ENCODE measurements at places on chromosomes 2 and 18.
A peak's percentile ranks its signal among the peaks of the same experiment; 100 is the strongest.

- peak; percentile 30 for DNase-seq
Measured at GRCh38 chr18:35729991-35730668, 148.6 kb downstream of the GALNT1 start.

DNA sequence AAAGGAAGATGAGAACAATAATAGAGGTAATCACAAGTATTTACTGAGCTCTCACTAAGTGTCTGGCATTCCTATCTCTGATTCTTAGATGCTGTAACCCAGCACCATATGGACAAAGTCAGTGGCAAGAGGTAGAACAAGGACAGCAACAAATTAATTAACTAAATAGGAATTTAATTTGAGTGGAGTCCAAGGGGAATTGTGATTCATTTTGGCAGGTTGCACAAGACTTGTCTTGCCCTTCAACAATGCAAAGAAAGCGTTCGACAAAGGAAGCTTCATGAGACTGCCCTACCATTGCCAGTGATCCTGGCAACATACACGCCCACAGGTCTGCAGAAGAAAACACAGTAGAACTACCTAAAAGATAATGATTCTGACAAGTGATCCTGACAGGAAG is 221.6 kb downstream of the RBM43 start:
- DNase-seq: peak; percentile 23

DNA sequence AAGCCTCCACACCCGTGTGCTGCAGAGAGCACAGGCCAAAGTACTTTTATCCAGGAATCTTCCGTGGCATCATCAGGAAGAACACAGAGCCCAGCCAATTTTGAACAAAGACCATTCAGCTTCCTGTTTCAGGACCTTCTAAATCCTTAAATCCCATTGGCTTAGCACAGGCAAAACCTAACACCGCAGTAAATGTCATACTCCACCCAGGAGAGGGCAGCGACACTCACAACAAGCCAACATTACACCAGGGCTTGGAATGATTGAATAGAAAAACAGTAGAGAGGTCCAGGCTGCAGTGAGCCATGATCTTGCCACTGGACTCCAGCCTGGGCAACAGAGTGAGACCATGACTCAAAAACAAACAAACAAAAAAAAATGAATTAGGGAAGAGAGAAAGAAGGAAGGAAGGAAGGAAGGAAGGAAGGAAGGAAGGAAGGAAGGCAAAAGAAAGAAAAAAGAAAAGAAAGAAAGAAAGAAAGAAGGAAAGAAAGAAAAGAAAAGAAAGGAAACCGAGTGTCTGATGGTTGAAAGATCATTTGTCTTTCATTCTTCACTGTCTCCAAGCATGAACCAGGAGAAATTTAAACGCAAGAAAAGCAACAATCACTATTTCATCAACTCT is 144.6 kb upstream of the SATB2 start:
- DNase-seq: no peak

GRCh38 chr2:176099728-176100546 is at the start of gene HOXD12:
TSS of gene HOXD12 (plus strand) at chr2:176099795. CDS start at chr2:176099802, 7 bp downstream.
- DNase-seq: no peak

DNA sequence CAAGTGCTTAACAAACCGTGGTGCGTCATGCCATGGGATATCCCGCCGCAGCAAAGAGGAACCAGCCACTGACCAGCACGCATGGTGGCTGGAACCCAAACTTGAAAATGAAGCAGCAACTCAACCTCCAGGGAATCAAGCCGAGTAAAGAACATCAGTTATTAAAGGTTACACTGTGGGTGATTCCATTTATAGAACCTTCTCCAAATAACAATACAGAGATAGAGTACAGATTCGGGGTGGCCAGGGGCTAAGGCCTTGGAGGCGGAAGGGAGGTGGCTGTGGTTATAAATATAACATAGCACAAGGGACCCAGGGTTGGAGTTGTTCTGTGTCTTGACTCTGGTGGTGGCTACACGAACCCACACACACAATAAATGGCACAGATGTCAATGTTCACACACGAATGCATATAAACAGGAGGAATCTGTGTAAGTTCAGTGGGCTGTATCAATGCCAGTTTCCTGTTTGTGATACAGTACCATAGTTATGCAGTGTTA is 123.1 kb downstream of the EIPR1 start:
- no peak for DNase-seq

- DNase-seq: no peak
Measured at GRCh38 chr2:48200620-48201293, 294.5 kb upstream of the FBXO11 start.

DNA sequence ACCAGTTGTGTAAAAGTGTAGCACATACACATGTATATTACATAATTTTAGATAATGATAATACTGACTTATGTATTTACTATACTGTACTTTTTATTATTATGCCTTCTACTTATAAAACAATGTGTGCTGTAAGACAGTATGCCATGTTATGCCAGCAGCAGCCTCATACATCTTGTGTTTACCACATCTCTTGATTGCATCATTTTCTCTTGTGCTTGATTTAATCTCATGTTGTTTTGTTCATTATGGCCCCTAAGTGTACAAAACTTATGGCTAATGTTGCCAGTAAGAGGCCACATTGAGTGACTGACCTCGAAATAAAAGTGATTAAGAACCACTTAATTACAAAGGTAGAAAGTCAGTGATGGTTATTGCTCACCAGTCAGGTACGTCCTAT is 128.0 kb upstream of the SP5 start:
- no peak for DNase-seq

- DNase-seq: no peak
Measured at GRCh38 chr18:3306391-3306790, 44.5 kb downstream of the MYL12B start.

DNA sequence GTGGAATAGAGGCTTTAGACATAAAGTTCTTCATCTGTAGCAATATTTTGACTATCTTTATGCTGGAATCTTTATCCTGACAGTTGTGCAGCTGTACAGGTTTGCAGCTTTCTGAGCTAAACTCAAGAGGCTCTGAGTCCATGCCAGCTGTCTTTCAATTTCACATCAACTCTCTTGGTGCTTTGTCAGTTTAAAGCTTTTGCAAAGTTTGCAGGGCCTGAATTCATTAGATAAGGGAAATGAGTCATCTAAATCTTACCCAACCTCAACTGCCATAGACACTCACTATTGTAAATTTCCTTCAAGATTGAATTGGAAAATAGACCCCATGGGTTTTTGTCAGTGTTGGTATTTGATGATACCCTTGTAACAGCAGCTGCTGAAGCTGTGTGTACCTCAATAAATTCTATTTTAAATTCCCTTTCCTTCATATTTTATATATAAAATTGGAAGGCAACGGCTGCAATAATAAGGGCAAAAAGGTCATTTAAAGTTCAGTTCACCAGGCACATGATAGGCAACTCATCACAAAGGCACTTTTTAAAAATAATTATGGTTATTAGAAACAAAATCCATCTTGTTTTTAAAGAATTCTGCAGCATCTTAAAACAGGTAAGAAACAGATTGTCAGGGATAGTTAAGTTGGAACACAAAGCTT is 169.9 kb upstream of the SLC39A10 start:
- DNase-seq: peak; percentile 79

DNA sequence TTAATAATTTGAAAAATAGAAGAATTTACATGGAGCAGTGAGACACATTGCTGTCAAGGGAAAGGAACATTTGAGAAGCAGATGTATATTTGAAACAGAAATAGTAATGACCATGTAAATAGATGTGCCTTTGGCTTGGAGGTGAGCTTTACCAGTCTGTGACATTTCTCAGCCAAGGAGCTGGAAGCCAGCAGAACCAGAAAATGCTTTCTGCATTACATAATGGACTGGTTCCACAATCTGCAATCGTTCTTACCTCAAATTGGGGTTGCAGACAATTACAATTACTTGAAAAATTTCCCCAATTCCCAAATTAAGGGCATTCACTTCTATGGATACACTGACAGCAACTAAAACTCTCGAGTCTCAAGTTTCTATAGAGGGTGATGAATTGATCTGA is 59.7 kb downstream of the HNMT start:
- no peak for DNase-seq

- DNase-seq: no peak
Measured at GRCh38 chr18:39945076-39945475, 2010.0 kb upstream of the PIK3C3 start.

- no peak for DNase-seq
Measured at GRCh38 chr2:6493669-6494068, 372.0 kb downstream of the CMPK2 start.

DNA sequence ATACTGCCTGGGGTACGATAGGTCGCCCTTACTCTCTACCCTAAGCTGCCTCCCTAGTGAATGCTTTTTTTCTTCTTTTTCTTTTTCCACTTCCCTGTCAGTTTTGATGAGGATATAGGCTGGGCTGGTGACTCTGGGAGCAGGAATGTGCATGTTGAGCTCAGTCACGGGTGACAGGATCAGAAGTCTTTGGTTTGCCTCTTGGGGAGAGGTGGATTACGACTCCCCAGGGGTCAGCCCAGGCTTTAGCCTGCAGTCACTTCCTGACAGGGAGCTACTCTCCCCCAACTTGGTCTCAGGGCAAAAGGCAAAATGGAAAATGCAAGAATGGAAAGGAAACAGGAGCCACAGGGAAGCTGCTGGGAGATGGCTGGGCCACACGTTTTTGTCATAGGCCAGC is 57.3 kb downstream of the THNSL2 start:
- no peak for DNase-seq

DNA sequence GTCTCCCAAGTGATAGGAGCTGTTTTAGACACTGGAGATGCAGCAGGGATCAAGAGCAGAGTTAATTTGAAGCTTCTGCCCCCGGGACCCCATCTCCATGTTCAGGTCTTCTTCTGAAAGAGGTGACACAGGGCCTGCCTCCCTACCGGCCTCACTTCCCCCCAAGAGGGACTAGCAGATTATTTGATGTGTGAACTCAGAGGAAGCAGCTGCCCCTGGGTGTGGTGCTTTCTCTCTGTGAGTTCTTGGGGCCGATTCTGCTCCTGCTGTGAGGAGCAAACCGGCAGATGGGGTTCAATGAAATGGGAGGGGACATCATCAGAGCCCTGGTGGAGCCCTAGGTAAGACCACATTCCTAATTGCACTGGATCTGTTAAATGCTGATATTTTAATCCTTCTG is 193.4 kb downstream of the FBXO15 start:
- DNase-seq: no peak

- no peak for DNase-seq
Measured at GRCh38 chr2:86275384-86275799, 62.0 kb downstream of the REEP1 start.

DNA sequence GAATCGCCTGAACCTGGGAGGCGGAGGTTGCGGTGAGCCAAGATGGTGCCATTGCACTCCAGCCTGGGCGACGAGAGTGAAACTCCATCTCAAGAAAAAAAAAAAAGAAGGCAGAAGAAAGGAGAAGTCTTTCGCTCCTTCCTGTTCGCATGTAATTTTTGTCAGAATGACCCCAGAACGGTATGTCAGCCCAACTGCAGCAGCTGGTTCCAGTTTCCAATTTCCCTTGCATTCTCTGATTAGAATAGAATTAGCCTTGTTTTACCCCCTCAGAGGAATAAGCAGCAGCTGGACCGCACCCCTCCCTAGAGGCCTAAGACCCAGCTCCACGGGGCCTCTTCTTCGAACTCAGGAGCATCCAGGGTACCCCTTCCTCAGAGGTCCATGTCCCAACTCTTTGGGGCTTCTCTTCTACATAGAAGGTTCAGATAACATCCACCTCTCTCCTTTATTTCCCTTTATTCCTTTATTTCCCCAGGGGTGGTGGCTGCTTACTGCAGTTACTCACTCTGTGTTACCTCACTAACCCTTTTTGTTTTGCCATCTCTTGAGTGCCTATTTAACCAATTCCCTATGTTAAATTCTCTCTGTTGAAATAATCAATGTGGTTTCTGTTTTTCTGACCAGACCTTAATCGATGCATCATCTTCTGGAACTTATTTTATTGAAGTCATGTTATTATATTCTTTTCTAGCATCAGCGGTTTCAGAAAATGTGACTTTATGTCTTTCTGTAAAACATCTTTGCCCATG is 7.2 kb upstream of the PUM2 start:
- no peak for DNase-seq

DNA sequence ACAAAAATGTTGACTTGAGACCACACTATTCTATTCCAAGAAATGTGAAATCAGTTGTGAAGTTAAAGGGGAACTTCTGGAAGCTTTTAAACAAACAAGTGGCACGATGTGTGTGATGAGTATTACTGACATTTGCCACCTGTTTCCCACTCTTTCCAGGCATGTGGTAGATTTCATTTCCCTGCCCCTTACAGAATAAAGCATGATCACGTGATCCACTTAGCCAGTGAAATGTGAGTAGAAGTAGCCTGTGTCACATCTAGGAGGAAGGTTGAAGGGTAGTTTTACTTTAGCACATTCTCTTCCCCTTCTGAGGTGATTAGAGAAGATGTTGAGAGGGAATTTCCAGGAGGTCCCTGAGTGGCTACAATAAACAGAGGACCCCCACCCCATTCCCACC is 3.8 kb downstream of the COL4A4 start:
- DNase-seq: no peak

- no peak for DNase-seq
Measured at GRCh38 chr2:2569306-2569705, 238.2 kb upstream of the MYT1L start.

DNA sequence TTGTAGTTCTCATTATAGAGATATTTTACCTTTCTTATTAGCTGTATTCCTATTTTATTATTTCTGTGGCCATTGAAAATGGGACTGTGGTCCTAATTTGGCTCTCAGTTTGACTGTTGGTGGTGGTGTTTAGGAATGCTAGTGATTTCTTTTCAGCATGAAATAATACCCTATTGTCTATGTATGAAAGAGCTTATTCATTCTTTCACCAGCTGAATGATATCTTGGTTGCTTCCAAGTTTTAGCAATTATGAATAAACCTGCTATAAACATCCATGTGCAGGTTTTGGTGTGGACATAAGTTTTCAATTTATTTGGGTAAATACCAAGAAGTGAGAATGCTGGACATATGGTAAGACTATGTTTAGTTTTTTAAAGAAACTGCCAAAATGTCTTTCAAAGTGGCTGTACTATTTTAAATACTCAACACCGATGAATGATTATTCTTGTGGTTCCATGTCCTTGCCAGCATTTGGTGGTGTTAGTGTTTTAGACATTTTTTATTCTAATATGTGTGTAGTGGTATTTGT is 501.6 kb upstream of the GYPC start:
- DNase-seq: no peak

DNA sequence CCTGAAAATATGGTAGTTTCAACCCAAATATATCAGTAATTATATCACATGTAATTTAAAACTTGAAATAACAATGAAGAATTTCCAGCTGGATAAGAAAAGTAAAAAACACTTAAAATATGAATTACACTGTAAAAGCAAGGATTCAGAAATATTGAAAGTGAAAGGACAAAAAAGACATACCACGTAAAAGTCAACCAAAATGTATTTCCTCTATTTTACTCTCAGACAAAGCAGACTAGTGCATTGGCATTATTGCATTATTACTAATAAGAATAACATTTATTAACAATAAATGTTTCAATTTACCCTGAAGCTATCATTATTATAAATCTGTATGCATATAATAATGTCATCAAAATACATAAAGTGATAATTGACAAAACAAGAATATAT is 445.1 kb upstream of the TRIB2 start:
- no peak for DNase-seq

DNA sequence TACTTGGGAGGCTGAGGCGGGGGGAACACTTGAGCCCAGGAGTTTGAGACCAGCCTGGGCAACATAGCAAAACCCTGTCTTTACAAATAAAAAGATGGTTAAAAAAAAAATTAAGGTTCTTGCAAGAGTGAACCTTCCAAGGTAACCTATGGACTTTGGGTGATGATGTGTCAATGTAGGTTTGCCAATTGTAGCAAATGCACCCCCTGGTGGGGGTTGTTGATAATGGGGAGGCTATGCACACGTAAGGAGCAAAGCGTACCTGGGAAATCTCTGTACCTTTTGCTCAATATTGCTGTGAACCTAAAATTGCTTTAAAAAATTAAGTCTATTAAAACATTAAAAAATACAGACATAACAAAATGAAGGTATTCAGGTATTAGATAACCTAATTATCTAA is 70.4 kb downstream of the CWC22 start:
- peak; percentile 17 for DNase-seq

Data from fibroblast of villous mesenchyme (primary cell).